SK-N-MC (cell line): ENCODE measurements at places on chromosomes 5 and 9.

DNA sequence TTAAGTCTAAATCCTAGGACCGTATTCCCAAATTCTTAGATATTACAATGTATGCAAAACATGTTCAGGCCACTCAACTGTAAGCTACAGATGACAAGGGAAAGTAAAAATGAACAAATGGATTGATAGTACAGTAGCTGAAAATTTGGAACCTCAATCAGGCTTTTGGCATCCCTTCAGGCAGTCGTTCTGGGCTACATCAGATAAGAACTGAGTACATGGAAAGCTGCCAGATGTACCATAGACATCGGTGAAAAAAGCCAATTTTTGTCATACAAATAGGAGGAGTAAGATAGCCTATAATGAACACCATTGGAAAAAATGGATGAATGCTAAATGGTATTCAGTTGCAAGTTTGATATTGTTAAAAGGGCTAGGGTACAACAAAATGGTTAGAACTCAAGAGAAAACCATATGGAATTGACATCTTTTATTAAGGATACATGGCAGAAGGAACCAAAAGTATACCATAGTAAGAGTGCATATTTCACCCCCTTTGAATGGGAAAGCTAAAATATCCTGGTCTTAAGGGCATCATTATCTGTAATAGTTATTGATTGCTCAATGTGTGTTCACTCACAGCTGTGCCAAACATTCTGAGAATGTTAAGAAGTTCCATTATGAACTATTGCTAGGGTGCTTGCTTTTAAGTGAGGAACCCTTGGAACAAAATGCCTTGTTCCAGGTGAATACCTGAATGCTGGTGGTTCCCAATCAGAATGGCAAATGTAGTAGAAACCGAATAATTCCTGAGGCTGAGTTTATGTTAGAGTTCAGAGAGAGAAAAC, 86.4 kb downstream of the NR3C1 start:
- DNase-seq, result no peak

- DNase-seq, result no peak
Observed at GRCh38 chr5:490116-491106, 33.8 kb downstream of the SLC9A3 start.

- no peak for DNase-seq
Observed at GRCh38 chr5:91058575-91058974, 324.5 kb downstream of the ARRDC3 start.

GRCh38 chr9:1454616-1455347, 404.6 kb downstream of the DMRT2 start:
- DNase-seq, result no peak

- DNase-seq, result no peak
Observed at GRCh38 chr9:104556830-104557634, 11.9 kb upstream of the OR13C8 start.
